Right renal cortex interstitium (tissue), 3 donors: ENCODE measurements at places on chromosomes 12 and 14.

- DNase-seq, result no peak
Observed at GRCh38 chr12:88471331-88472045, 108.8 kb downstream of the KITLG start.

DNA sequence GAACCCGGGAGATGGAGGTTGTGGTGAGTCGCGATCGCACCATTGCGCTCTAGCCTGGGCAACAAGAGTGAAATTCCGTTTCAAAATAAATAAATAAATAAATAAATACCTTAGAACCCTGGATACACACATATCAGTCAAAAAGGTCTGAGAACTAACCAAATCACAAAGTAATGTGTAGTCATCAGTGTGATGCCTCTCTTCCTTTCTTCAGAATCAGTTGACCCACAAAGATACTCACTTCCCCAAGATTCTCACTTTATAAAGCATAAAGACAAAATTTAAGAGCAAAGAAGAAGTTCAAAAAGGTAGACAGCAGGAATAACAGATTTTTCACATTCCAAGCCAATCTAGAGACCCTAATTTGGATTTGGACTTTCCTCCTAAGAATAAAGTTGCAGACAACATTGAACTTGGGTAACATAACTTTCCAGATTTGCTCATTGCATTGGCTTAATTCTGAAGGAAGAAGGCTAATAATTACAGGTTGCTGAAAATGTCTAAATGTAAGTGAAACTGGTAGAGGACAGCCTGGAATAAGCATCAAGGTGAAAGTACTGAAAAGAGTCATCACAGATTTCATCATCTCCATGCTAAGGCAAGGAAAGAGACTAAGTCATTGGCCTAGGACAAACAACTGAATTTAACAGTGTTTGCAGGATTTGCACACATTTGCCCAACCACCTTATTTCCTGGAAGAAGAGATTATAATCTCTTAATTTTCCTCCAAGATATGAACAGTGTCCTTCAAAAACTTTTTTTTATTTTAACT lies 17.4 kb downstream of the TMED10 start:
- no peak for DNase-seq

- DNase-seq, result no peak
Observed at GRCh38 chr14:85087201-85087600, 442.7 kb upstream of the FLRT2 start.

DNA sequence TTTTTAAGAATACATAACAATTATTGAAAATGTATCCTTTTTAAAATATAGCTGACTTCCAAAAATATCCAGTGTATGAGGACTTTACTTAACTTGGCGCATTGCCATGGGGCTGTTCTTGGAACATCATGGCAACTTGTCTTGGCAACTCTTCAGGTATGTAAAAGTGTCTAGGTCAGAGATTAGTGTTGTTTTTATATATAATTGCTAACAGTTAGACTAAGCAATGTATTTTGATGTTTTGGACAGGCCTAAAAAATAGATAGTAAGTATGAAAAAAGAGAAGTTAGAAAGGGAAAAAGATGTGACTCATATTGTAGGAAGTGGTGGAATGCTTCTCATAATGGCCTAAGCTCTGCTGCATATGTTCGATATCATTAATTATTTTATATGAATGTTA lies 70.9 kb downstream of the MON2 start:
- no peak for DNase-seq

GRCh38 chr12:28191051-28192048 lies 1.1 kb downstream of the CCDC91 start:
- DNase-seq, result no peak

- DNase-seq, result no peak
Observed at GRCh38 chr14:33335366-33335765, 396.7 kb downstream of the NPAS3 start.

- DNase-seq, result no peak
Observed at GRCh38 chr14:36662258-36662542, 540 bp downstream of the PAX9 start.

DNA sequence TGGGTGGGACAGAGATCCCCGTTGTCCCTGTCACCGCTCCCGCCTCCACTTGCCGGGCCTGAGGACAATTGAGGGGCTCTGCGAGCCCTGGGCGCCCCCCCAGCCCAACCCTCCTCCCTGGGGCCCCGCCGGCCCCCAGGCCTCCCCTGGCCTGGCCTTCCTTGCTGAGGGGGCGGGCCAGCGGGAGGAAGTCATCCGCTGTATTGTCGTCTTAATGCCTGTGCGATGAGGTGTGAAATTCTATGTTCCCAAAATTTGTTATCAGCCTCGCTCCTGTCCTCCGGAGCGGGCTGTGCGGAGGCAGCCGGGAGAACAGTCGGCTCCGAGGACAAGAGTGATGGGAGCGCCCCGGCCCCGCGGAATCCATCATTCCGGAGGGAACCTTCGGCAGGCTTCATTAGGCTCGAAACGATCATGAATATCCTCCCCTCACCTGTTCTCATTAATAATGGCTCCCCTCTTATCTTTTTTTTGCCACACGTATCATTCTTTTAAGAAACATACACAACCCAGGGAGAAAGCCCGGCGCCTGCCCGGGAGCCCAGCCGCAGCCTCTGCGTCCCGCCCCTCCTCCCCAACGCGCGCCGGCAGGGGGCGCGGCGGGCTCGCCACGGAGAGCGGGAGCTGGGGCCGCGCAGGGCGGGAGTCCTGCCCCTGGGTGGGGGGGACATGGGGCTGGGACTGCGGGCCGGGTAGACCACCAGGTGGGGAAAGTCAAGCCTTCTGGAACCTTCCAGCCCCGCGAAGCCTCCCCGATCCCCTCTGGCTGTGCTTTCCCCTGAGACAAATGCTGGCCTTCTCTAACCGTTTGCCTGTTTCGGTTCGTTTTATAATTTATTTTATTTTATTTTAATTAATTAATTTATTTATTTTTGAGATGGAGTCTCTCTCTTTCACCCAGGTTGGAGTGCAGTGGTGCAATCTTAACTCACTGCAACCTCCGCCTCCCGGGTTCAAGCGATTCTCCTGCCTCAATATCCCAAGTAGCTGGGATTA lies 17.1 kb upstream of the DLK1 start:
- DNase-seq, result no peak

DNA sequence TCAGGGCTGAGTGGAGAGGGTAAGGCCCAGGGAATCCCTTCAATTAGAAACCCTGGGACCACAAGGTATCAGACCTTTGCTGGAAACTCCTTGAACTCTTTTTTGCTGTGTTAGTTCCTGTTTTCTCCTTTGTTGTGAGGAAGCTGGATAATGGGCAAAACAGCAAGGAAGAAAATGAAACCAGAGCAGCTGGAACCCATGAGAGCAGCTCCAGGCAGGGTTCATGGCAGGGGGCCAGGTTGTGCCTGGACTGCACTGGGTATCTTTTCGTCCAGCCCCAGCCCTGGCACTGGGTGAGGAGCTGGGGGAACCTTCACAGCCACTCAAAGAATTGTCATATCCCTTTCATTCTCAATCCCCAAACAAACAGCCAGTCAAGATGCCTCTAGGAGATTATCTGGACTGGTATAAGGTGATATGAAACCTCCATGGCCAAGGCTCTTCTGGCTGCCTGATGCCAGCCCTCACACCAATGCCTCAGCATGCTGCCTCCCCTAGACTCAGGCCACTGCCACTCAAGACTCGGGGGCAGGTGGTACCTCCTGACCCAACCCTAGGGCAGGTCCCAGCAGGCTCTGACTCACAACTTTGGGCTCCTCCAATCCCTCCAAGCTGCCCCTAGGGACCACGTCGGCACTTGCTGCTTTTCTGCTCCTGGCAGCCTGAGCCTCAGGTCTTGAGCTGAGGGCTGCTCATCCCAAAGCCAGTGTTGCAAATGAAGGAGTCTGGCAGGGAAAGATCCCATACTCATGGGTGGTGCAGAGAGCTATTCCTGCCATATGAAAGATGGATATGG lies 16.5 kb downstream of the FAM186B start:
- DNase-seq, result no peak

DNA sequence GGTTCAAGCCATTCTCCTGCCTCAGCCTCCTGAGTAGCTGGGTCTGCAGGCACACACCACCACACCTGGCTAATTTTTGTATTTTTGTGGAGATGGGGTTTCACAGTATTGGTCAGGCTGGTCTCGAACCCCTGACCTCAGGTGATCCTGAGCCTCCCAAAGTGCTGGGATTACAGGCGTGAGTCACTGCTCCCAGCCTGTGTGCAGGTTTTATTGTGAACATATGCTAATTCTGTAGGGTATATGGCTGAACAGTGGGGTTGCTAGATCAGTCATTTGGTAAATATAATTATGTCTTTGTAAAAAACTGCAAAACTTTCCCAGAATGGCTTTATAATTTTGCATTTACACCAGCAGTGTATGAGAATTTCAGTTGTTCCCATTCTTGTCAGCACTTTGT lies 85.9 kb downstream of the RCOR1 start:
- DNase-seq, result no peak

- DNase-seq, result no peak
Observed at GRCh38 chr12:64461634-64462414, 9.9 kb downstream of the TBK1 start.

GRCh38 chr14:21264025-21264801 lies 5.0 kb downstream of the HNRNPC start:
- DNase-seq, result no peak

GRCh38 chr14:48584031-48584430 lies 908.6 kb upstream of the MDGA2 start:
- no peak for DNase-seq

DNA sequence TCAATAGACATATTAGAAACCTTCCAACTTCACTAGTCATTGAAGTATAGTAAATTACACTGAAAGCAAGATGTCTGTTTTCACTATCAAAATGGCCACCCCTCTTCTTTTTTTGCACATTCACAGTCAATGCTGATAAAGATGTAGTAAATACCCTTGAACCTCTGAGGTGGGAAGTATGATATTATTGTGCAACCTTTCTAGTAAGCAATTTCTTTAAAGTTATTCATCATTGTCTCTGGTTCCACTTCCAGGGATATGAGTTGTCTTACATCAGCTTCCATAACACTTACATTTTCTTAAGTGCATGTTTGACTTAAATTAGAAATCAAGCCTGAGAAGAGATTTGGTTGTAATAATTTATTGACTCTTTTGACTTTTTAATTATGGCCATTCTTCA lies 453.9 kb upstream of the MGAT4C start:
- no peak for DNase-seq

- DNase-seq, result no peak
Observed at GRCh38 chr12:10101042-10101579, 2.3 kb upstream of the CLEC1A start.

GRCh38 chr12:131092901-131093603 lies 139.3 kb downstream of the ADGRD1 start:
- DNase-seq, result no peak

- DNase-seq, result no peak
Observed at GRCh38 chr14:75977582-75977943, 4.2 kb downstream of the TGFB3 start.

DNA sequence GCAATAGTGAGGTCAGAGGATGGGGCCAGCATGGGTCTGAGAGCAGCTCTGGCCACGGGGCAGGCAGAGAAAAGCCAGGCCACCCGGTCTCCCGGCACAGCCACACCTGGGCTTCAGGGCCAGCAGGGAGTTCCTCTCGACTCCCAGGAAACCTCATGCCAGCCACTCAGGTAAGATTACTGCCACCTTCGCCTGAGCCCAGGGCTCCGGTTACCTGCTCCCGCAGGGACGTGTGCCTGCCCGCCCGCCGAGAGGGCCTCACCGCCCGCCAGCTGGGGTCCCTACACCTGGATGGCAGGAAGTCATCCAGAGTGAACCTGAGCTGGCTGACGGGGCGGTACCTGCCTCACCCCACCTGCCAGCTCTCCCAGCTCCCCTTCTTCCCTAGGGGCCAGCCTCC lies 7.3 kb downstream of the JAG2 start:
- DNase-seq, result no peak
